ENCODE measurements at places on chromosomes 2 and 18.

GRCh38 chr2:102021779-102022178, 30.0 kb downstream of the IL1R2 start:
- DNase-seq = no peak

GRCh38 chr2:29755233-29755632, 166.2 kb downstream of the ALK start:
- DNase-seq = no peak

- DNase-seq = no peak
These were observed 120.6 kb downstream of the PRKRA start for GRCh38 chr2:178330175-178331017.

DNA sequence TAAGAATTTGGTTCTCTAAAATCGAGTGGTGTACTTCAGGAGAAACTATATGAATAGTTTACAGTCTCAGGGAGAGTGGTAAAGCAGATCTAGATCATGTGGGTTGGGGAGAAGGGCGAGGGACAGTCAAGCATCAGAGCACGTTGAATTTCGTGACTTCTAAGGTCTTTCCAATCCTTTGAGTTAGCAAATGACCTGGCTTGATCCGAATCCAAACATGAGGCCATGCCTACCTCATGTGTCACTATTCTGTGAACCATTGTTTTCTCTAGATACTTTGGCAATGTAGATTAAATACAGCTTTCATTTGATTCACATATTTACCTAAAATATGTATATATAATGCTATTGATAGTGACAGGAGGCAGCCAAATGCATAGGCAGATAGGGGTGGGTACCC, 674.9 kb downstream of the NYAP2 start:
- DNase-seq = no peak

DNA sequence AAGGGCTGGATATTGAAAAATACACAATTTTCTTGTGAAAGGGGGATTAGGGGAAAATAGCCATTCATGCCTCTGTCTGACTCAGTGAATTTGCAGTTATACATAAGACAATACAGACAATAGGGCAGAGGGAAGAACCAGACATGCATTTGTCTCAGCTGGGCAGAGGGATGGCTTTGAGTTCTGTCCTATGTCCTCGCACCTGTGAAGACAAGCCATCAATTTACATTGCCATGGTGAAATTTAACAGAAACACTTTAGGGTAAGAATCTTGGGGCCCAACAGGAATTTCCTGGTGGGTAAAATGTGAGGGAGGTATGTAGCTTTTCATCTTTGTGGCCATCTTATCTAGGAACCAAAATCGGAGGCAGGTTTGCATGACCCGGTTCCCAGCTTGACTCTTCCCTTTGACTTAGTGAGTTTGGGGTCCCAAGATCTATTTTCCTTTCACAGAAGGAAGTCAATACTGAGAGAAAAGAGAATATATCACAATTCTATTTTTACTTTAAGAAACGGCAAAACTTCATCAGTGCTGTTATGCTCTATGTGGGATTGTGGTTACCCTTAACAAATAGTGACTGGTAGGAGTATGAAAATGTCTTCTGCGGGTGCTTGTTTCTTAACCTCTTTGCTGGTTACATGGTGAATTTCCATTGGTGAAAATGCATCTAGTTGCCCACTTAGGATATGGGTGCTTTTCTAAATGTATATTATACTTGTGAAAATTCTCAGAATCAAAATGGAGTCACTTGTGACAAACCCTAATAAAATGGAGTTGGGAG, 221.8 kb downstream of the SPP2 start:
- no peak for DNase-seq

DNA sequence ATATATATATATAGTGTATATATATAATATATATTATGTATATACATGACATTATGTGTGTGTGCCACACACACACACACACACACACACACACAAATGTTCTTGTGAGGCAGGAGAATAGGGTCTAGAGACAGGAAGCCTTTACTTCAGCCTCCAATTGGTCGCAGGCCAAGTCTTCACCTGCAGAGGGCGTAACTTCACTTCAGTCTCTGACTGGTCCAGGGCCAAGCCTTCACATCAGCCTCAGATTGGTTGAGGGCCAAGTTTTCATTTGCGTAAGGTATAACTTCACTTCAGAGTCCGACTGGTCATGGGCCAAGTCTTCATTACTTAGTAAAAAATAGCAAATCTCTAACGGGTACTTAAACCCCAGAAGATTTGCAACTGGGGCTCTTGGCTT, 13.2 kb upstream of the SS18 start:
- peak; percentile 11 for DNase-seq

DNA sequence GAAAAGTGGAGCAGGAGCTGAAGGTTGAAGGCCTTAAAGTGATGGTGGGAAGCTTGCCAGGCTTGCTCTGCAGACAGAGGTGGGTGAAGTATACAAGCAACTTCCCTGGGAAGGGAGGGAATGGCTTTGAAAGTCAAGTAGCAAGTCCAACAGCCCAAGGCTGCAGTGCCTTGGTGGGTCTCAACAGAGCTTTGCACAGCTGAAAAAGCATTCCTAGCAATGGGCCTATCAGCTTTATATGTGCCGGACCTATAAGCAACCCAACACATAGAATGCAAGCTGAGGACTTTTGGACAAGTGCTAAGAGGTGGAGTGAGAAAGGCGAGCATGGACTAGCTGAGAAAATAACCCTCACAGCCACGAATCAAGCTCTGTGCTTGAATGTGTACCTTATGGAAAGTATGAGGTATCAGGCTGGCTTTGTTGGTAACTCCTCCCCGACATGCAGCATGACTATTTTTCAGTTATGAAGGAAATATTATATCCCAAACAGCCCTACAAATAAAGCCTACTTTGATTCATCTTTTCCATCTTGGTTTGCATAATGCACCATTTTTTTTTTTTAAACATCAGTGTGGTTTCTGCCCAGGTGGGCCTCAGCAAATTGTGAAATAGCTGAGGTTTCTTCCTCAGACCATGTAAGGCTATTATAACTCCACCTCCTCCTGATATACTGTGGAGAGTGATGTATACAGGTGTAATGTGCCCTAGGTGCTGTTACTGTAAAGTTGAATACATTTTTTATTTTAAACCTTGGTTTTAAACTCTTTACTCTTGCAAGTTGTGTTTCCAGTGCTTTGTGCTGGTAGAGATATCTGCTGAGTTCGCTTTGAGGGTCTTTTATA, 241.4 kb upstream of the CXCR4 start:
- DNase-seq = no peak

DNA sequence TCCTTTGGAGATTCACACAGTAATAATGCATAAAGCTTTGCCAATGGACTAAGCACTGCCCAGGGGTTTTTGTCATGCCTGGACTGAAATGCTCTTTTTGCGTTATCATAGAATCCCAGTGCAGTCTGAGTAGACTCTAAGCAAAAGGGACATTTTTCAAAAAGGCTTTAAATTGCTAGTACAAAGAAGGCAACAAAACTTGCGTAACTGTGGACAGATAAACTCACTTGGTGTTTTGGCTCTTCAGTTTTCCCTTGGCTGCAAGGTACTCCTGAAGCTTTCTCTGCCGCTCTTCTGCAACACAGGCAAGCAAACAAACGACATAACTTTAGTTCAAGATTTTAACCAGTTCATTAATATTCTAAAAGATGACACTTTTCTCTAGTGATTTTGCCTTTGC, 2.1 kb downstream of the CKAP2L start:
- DNase-seq = no peak

- no peak for DNase-seq
These were observed 77.7 kb downstream of the TRIM43 start for GRCh38 chr2:95669441-95669991.

DNA sequence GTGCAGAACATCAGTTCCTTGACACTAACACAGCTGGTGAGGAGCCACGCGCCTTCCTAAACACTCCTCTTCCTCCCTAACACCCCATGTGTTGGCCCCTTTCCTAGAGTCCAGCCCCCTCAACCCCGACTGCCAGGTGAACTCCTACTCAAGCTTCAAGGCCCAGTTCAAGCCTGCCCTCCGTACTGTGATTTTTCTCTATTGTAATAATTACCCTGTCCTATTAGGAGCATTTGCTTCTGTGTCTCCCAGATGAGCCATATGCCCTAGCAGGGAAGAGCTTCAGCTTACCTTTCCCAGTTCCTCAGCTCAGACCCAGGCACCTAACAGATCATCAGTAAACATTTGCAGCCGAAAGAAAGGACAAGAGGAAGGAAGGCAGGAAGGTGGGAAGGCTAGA, 130.6 kb upstream of the SALL3 start:
- DNase-seq = no peak

DNA sequence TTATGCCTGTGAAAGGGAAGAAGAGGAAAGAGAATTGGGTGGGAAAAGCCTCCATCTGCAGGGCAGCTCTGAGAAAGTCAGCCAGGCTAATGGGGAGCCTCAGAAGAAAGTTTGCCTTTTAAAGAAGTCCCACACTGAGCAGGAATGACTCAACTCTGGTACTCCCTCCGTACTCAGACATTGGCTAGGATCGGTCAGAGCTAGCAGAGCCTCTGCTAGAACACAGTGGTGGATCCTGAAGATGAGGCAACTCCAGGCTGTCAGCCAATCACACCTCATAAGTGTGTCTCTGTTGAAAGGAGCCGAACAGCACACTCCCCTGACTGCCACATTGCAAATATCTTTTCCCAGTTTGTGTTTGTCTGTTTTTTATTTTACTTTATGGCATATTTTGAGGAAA, 96.9 kb downstream of the HNRNPLL start:
- no peak for DNase-seq

GRCh38 chr2:119836455-119837142, 76.9 kb downstream of the PTPN4 start:
- DNase-seq = no peak

GRCh38 chr2:96804986-96805385, 11.1 kb upstream of the CNNM3 start:
- no peak for DNase-seq

GRCh38 chr18:11849841-11850634, 1.2 kb upstream of the CHMP1B start:
- DNase-seq = peak; percentile 35

- DNase-seq = no peak
These were observed 140.0 kb downstream of the MEIS1 start for GRCh38 chr2:66574701-66575624.

- DNase-seq = no peak
These were observed 148.6 kb upstream of the ZNF804A start for GRCh38 chr2:184449760-184450159.

DNA sequence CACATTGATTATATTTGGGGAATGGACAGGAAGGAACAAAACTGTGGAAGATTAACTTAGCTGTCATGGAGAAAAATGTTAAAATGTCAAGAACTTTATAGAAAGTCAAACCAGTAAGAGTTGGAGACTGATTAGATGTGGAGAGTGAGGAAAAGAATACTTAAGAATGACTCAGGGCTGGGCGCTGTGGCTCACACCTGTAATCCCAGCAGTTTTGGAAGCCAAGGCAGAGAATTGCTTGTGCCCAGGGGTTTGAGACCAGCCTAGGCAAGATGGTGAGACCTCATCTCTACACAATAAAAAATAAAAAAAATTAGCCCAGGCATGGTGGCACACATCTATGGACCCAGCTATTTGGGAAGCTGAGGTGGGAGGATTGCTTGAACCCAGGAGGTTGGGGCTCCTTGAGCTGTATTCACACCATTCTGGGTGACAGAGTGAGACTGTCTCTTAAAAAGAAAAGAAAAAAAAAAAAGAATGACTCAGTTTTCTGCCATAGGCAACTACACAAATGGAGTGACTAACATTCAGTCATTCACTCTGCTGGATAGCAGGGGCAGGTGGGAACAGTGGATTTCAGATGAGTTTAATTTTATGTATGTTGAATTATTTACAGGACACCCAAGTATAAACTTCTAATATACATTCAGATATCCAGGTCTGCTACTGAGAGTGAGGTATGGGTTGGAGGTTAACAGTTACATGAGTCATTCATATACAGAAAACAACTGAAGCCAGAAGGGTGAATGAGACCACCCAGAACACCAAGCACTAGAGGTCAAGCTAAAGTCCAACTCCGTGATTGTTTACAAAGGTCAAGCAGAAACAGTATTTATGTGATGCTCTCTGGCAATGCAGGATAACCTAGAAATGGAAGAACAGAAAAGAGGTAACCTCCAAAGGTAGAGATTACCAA, 33.9 kb downstream of the ORC2 start:
- no peak for DNase-seq

DNA sequence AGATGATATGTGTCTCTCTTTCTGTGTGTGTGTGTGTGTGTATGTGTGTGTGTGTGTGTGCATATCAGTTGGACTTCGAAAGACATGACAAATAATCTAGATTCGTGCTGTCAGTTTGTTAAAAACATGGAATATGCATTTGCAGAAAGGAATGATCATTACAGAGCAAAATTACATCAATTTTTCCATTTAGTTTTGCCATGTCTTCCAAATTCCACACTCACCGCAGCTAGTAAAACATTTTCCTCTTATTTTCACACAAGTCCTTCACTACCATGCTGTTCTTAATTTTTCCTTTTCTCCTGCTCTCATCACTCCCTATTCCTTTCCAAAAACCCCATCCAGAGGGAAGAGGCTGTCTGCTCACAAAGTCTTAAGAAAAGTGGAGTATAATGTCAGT, 1191.4 kb upstream of the SLC39A10 start:
- DNase-seq = no peak

- no peak for DNase-seq
These were observed 12.7 kb upstream of the SELENOI start for GRCh38 chr2:26333293-26333692.

DNA sequence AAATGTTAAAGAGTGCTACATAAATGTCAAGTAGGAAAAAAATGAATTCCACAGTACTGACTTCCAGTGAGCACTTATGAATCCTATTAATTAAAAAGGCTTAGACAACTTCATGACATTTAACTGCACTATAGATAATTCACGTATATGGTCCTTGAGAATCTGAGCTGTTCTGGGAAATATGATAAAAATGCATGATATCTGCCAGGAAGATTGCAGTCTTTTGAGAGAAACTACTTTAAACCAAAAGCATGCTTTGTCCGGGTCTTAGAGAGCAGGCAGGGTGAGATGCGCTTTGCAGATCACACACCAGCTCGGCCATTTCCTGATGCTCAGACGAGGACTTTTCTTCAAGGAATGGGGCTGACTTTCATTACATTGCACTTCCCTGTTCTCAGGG, 42.6 kb downstream of the CMPK2 start:
- DNase-seq = no peak

- DNase-seq = no peak
These were observed 149.3 kb downstream of the COL6A3 start for GRCh38 chr2:237264480-237265219.

DNA sequence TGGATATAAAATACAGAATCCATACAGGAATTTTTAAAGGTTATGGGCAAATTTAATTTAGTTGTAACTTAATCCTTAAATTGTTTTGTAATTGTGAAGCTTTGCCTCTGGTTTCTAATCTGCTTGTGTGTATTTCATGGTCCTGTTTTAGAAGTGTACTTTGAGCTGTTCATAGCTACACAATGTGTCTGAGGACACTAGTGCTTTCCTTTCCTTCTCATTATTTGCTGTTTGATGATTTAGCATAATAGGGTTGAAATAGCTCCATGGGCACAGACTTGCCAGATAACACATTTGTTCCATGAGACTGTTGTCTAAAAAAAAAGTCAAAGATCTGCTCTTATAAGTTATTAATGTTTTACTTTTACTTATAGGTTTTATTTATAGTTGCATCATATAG, 134.2 kb downstream of the MYO1B start:
- no peak for DNase-seq

Data from T-helper 1 cell (primary cell).